ENCODE measurements at places on chromosomes 4 and X.

DNA sequence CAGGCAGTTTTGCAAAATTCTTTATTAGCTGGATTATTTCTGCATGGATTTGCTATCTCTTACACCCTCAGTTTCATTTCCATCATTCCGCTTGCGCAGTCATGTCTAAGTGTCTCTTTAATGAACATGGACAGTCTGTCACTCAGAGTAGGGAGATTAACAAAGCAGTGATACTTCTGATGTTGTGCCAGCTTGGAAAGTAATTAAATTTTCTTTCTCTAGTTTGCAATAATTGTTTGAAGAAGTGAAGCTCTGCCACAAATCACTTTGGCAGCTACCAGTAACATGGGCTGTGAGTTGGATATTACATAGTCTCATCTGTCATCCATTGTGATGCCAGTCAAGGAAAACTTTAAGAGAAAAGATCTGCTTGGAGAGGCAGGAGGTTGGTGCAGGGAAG lies 324.8 kb upstream of the NWD2 start:
- DNase-seq, result no peak

GRCh38 chr4:25144870-25145481 lies 15.3 kb downstream of the SEPSECS start:
- no peak for DNase-seq

DNA sequence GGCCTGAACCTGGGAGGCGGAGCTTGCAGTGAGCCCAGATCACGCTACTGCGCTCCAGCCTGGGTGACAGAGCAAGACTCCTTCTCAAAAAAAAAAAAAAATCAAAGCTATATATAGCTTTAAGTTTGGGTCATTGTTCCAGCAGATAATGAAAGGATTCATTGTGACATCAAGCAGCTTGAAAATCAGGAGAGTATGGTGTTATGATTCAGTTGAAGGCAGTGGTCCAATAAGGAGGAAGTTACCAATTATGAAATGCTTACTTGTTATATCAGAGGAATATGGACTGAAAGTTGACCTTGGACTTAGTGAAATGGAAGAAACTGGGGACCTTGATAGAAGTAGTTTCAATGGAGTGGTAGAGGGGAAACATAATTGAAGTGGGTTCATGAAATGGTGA lies 140.4 kb upstream of the MAD2L1 start:
- DNase-seq, result no peak

GRCh38 chr4:108762559-108763225 lies at the start of gene ETNPPL:
TSS of gene ETNPPL (minus strand) at chr4:108763053. CDS start at chr4:108762898, 155 bp downstream.
- no peak for DNase-seq
